T follicular helper cell (primary cell): ENCODE measurements at places on chromosomes 1 and 21.
A peak's percentile ranks its signal among the peaks of the same experiment; 100 is the strongest.

GRCh38 chr21:39525129-39525528, 73.4 kb downstream of the SH3BGR start:
- no peak for DNase-seq

GRCh38 chr1:101235696-101236515, 913 bp upstream of the S1PR1 start:
- peak; percentile 47 for DNase-seq

DNA sequence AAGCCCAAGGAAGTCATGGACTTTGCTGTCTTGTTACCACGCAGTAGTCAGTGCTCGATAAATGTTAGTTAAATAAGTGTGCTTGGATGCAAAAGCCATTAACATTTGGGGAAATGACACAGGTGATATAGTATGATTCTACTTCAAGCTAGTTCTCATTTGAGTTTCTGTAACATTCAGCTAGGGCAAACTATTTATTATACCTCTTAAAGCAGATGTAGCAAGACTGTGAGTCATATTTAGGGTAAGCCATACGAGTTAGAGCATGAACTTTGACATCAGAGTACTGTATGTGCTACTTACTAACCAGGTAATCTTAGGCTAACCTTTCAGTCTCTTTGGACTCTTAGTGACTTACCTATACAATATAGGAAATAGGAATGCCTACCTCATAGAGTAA, 21.0 kb downstream of the CLCA4 start:
- no peak for DNase-seq

- no peak for DNase-seq
Measured at GRCh38 chr21:45949928-45950739, 31.4 kb upstream of the COL6A1 start.

GRCh38 chr1:223628233-223629125, 37.0 kb downstream of the CAPN8 start:
- DNase-seq: peak; percentile 6

DNA sequence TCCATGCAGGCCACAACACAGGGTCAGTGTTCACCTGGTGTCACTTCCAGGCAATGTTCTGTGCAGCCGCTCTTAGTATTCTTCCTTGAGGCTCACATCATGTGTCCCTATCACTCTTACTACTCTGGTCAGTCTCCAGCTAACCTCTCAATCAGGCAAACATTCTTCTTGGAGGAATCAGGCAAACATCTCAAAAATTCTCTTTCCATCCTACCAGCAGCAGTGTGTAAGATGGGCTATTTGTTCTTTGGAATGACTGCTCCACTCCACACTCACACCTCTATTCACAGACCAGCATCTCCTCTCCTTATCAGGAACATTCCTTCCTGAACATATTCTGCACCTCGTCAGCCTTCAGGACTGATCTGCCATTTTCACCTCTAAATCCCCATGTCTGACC, 4.0 kb downstream of the S100A7A start:
- DNase-seq: no peak

DNA sequence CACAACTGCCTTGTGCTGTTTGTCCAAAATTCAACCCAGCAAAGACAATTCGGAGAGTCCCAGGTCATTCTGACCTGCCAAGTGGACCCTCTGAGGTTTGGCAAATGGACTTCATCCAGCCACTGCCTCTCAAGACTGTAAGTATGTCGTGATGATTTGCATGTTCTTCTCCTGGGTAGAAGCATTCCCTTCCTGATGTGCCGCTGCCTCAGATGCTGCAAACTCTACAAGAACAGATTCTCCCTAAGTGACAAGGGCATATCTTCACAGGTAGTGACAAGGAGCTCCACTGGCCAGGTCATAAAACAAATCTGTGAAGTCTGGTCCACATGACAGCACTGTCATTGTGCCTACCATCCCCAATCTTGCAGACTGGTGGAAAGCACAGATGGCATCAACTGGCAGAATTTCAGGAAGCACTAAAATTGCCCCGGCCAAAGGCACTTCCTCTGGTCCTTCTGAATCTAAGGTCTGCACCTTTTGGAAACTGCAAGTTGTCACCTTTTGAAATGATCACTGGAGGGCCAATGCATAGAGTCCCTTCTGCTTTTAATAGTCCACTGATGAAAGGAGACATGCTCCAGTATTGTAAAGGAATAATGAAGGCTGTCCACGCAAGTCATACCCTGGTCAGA, 27.4 kb downstream of the POFUT2 start:
- DNase-seq: no peak

DNA sequence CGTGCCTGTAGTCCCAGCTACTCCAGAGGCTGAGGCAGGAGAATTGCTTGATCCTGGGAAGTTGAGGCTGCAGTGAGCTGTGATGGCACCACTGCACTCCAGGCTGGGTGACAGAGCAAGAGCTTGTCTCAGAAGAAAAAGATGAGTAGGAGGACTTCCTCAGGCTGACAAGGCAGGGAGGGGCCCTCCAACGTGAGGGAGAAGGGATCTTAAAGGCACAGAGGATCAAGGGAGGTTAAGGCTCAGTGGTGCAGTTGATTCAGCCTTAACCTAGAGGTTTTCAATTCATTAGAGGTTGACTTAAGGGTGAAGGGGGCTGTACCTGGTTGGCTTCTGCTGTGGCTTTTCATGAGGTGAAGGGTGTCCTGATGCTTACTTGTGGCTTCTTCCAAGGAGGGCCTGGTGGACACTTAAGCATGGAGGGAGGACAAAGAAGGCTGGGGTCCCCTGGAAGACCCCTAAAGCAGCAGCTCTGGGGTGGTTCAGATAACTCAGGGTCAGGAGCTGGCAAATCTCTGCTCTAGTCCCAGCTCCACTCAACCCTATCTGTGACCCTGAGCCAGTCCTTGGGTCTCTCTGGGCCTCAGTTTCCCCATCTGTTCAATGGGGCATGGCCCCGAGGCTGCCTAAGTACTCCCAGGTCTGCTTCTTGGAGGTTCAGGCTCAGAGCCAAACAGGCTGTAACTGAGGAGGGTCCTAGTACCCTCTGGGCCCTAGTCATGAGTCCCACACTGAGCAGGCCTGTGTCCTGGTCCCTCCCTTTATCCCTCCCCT, 6.3 kb downstream of the EXTL1 start:
- DNase-seq: no peak

DNA sequence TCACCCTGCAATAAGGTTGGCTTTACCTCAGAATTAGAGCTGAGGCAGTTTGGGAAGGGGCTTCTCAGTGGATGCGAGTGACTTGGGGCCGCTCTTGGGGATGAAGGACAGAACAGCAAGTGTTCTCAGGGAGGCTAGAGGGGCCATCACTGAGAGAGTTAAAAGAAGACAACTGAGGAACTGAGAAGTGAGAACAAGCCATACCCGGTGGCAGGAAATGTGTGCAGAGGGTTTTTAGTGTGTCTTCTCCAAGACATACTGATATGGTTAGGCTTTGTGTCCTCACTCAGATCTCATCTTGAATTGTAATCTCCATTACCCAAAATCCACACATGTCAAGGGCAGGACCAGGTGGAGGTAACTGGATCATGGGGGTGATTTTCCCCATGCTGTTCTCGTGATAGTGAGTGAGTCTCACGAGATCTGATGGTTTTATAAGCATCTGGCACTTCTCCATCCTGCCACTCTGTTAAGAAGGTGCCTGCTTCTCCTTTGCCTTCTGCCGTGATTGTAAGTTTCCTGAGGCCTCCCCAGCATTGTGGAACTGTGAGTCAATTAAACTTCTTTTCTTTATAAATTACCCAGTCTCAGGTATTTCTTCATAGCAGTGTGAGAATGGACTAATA, 75.8 kb downstream of the PCBP3 start:
- no peak for DNase-seq

GRCh38 chr1:47213230-47213963, 18.6 kb downstream of the TAL1 start:
- DNase-seq: no peak

- DNase-seq: no peak
Measured at GRCh38 chr1:240503558-240503957, 108.4 kb downstream of the GREM2 start.

- DNase-seq: no peak
Measured at GRCh38 chr1:2807036-2807435, 5.5 kb upstream of the TTC34 start.

DNA sequence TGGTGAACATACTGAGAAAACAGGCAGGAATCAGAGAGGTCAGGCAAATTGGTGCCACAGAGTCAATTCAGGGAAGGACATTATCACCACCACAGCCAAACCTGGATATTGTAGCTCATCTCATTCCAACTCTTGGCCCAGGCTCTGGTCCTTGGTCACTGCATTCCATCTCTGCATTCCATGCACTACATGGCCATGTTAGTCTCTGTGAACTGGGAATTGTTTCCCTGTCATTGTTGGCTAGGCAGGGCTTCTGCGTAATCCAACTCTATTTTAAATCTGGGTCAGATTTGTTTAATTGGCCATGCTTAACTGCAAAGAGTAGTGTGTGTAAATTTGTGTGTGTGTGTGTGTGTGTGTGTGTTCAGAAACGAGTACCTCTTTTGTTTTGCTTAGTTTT, 837.6 kb upstream of the ADAMTS5 start:
- no peak for DNase-seq

DNA sequence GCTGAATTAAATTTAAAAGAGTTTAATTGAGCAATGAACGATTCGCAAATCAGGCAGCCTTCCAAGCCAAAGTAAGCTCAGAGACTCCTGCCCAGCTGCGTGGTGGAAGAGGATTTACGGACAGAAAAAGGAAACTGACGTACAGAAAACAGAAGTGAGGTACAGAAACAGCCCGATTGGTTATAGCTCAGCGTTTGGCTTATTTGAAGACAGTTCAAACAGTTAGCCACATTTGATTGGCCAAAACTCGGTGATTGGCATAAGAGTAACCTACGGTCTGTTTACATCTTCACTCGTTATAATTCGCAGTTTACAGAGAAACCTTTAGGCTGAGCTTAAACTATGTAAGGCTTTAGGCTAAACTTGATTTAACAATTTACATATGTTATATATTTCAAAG, 46.9 kb downstream of the CR1L start:
- no peak for DNase-seq

DNA sequence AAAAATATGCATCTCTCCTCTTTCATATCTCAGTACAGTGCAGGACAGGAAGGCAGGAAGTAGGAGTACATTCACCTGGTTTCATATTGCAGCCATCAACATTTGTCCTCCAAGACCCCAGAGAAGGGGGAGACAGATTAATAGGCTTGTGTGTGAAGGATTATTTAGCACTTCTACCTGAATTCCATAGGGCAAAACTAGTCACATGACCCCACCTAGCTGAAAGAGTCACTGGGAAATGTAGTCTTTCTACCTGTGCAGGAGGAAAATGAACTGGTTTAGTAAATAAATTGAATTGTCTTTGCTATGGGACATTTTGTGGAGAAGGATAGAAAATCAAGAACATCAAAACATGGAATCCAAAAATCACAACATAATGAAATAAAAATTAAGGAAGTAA, 13.9 kb upstream of the TRIM33 start:
- no peak for DNase-seq

DNA sequence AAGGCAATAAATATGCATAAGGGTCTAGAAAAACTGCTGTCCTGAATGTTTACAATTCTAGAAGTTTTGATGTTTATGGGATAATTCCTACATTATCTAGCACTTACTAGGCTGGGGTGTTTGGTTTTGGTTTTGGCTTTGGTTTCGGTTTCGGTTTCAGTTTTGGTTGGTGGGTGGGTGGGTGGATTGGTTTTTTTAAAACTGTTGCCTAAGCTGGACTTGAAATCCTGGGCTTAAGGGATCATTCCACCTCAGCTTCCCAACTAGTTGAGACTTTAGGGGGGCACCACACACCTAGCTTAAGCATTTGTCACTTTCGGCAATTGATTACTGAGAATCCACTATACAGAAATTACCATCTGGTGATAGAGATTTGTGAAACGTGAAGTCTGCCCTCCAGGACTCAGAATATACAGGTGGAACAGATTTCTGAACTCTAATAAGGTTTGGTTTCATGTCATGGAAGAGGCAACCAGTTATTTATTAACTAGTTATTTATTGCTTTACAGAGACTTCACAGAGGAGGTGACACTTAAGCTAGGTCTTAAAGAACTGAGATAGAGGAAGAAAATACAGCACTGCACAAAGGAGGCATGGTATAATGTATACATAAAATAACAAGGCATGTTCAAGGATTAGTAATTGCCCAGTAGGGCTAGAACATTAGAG, 69.6 kb downstream of the PIK3R3 start:
- DNase-seq: no peak

- no peak for DNase-seq
Measured at GRCh38 chr1:165843304-165843703, 15.9 kb downstream of the UCK2 start.

DNA sequence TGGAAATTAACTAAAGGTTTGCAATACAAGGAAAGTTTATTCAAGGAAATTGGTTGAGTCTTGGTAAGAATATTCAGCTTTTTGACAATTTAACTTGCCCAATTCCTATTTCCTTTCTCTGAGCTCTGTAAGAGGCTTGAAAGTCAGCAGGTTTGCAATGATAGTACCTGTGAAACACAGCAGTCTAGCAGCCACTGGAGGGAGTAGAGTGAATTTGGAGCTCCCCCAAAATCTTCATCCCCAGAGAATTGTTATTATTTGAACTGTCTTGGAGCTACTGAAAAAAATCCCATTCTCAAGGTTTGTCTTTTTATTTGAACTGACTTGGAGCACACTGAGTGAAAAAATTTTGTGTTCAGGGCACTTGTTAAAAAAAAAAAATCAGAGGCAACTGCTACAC, 654.2 kb upstream of the PKN2 start:
- no peak for DNase-seq

- no peak for DNase-seq
Measured at GRCh38 chr21:46220275-46220810, 8.2 kb downstream of the LSS start.

GRCh38 chr1:180916012-180916770, 3.5 kb downstream of the KIAA1614 start:
- no peak for DNase-seq

GRCh38 chr1:48039088-48040054, 42.2 kb upstream of the TRABD2B start:
- no peak for DNase-seq

- DNase-seq: no peak
Measured at GRCh38 chr1:184624626-184625025, 130.0 kb downstream of the EDEM3 start.

DNA sequence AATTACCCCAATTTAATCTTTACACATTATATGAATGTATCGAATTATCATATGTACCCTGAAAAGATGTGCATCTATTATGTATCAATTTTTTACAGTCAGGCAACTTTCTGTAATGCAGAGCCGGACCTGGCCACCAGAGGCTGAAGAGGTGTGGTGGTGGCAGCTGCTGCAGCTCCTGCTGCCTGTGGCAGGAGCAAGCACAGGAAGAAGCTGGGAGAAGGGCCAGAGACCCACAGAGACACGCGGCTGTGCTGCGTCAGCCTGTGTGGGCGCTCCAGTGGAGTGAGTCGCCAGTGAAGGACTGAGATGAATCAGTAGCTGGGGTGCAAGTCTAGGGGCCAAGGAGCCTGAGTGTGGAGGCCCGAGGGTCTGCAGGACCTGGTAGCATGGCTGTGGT, 74.3 kb upstream of the COG2 start:
- no peak for DNase-seq

DNA sequence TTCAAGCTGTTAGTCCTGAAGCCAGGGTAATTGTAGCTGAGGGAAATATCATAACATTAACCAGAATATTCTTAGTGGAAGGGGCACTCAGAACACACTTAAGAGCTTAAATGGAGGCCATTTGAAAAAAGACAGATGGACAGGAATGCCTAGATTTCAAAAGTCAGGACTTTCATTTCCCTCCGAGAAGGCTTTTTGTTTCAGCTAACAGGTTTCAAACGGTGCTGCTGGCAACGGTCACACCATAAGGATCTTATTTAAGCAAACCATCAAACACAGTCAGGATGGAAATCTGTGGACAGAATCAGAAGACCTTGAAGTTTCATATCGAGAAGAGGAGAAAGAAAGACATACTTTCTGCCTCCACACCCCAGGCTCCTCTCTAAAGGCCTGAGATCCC, 70.1 kb downstream of the SLC66A1 start:
- no peak for DNase-seq

- no peak for DNase-seq
Measured at GRCh38 chr1:26285366-26286063, 5.6 kb downstream of the SH3BGRL3 start.
